Right cardiac atrium (tissue), 5 donors: ENCODE measurements at places on chromosomes 3 and 15. TPM values are rescaled to one million over a fixed set of nuclear protein-coding genes. Genes with fewer than 3 reads are reported as not detected.

The SNX4 gene
- polyA plus RNA-seq = 10.3 TPM

The IQCF5 gene
- polyA plus RNA-seq = not detected

The LRRC31 gene
- polyA plus RNA-seq = not detected

- DNase-seq = peak; percentile 80
These were observed 49.7 kb downstream of the SEMA5B start for GRCh38 chr3:122977746-122978466.

DNA sequence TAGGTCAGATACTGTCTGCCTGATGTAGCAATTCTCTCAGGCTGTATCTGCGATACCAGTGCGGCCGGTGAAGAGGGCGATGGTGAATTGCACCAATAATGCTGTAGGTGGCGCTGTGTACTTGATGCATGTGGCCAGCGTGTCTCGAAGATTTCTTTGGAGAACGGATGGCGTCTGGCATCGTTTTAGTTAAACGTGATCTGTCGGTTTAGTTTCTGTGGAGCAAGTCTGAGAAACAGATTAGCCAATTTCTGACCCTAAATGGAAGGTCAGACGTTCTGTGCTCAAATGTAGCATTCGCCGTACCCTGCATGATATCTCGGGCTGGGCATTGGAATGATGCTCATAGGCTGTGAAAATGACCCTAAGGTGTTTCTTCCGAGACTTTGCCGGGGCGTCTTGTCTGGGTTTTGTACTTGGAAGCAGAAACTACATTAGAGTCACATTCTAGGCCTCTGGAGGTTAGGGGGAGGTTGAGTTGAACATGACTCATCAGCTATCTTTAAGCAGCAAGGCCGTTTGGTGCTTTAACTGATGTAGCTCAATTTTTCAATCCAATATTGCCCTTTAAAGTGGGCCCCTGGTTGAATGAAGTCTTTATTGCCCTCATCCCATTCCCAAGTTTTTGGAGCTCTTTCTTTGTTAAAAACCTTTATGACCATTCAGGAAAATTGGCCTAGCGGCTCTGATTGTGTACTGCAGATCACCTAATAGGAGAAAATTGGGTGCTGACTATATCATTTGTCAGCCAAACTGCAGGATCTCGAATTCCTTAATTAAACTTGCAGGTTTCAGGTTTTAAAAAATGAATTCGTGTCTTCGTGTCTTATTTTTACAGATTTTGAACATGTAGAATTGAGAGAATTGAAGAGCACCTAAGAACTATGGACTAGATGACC lies 80.0 kb downstream of the SQOR start:
- peak; percentile 63 for DNase-seq

GRCh38 chr3:30135190-30135589 lies 471.2 kb upstream of the TGFBR2 start:
- DNase-seq = no peak
